NCI-H1048 (cell line): ENCODE measurements at places on chromosomes 6 and 20.

- no peak for DNase-seq
Measured at GRCh38 chr6:118740372-118740771, 89.0 kb upstream of the CEP85L start.

DNA sequence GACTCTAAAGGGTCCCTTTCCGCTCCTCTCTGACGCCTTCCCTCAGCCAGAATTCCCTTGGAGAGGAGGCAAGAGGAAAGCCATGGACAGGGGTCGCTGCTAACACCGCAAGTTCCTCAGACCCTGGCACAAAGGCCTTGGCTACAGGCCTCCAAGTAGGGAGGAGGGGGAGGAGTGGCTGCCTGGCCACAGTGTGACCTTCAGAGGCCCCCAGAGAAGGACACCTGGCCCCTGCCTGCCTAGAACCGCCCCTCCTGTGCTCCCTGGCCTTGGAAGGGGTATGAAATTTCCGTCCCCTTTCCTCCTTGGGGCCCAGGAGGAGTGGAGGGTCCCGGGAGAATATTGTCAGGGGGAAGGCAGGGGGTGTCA lies 2.7 kb downstream of the VEGFA start:
- no peak for DNase-seq

GRCh38 chr6:2666906-2667575 lies 83.7 kb downstream of the MYLK4 start:
- no peak for DNase-seq

DNA sequence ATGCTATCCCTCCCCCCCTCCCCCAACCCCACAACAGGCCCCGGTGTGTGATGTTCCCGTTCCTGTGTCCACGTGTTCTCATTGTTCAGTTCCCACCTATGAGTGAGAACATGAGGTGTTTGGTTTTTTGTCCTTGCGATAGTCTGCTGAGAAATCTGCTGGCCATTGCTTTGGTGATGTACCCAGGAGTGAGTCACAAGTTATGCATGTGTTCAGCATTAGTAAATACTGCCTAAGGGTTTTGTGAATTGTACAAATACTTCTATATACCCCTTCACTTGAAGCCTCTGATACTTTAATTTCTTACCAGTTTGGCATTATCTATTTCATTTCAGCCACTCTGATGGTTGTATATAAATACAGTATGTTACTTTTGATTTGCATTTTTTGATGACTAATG lies 711.3 kb upstream of the GJE1 start:
- DNase-seq = no peak

DNA sequence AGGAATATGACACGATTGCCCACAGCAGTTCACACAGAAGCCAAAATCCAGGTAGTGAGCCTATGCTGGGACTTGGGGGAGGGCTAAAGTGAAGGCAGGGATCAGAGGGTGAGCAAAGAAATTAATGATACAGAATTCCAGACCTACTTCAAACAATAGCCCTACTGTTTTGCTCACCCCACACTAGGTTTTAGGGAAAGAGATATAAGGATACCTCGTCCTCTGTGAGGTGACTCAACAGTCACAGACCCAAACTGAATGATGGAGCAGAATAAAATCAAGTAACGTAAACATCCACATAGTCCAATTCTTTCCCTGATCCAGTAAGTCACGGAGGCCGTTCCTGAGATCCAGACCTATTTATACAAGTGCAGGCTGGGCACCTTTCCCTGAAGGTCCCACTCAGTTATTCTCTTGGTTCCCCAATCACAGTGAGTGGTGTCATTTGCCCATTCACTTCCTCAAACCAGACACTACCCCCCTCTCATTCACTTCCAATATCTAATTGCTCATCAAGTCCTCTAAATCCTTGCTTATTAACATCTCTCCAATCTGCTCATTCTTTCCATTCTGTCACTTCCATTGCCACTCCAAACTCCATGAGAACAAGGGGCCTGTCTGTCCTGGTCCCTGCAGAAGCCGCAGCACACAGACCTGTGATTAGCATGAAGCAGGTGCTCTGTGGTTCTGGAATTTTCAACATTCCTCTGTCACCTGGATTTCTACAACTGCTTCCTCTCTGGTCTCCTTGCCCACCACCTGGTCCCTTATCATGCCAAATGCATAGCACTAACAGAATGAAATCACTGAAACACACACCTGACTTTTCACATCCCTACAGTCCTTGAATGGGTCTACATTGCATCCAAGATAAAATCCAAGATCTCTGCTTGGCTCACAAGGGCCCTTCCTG lies 55.9 kb downstream of the ATXN1 start:
- DNase-seq = no peak

DNA sequence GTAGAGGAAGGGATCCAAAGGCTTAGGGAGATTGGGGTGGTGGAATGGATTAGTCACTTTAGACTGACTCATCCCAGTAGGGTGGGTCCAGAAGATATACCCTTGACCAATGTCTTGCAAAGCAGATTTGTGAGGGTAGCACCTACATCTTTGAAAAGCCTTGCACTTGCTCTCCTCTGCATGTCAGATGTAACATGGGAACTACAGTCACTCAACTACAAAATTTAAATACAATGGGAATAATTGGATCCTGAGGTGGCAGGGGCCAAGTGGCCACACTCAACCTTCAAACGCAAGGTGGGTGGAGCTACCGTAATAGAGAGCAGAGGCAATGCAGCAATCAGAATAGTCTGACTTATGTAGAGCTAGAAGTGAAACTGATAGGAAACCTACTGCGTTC lies 71.2 kb downstream of the ME1 start:
- DNase-seq = no peak

GRCh38 chr6:129329678-129330077 lies 380.3 kb downstream of the ARHGAP18 start:
- DNase-seq = no peak

DNA sequence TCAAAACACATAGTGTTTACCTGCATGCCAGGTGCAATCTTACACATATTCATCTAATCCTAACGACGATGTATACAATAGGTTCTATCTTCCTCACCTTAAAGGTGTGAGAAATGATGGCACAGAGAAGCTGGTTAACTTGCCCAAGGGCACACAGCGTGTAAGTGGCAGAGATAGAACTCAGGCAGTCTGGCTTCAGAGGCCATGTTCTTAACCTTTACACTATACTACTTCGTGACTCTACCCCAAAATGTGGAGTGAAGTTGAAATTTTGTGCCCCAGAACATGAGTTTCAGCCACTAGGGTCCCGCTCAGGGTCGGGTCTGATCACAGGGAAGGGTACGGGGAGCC lies 584 bp downstream of the VPS52 start:
- no peak for DNase-seq

DNA sequence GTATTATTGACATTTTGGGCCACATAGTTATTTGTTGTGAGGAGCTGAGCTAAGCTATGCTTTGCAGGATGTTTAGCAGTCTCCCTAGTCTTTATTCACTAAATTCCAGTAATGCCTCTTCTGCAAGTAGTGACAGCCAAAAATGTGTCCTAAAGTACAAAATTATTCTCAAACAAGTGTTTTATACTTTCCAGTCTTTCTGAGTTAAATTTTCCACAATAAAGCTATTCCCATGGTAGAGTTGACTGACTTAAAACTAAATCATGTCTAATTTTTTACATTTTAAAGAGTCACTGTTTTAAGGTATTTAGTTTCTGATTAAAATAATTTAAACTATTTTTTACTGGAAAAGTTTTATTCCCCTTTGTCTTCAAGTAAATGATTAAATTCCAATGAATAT lies 717.8 kb upstream of the HS3ST5 start:
- DNase-seq = no peak

GRCh38 chr6:114430534-114431124 lies 87.8 kb upstream of the HS3ST5 start:
- DNase-seq = no peak

GRCh38 chr20:44066645-44067606 lies 120.1 kb downstream of the JPH2 start:
- no peak for DNase-seq

DNA sequence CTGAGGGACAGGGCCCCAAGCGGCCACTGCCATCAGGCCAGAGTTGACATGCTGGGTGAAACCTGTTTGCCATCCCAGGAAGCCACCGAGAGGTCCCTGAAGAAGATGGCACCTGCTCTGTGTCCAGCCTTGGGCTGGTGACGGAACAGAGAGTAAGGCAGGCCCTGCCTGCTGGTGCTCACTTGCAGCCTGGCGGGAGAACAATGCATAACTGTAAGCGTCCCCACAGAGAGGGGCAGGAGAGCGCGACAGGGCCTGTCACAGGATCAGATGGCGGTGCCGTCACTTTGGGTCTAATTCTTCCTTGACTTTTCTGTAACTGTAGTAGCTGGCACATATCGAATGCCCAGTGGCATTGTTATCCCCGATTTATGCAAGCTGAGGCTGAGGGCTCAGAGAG lies 29.0 kb upstream of the VSTM2L start:
- no peak for DNase-seq

- DNase-seq = no peak
Measured at GRCh38 chr6:12270551-12271230, 19.5 kb upstream of the EDN1 start.

- no peak for DNase-seq
Measured at GRCh38 chr6:11212664-11213063, 19.8 kb downstream of the NEDD9 start.

DNA sequence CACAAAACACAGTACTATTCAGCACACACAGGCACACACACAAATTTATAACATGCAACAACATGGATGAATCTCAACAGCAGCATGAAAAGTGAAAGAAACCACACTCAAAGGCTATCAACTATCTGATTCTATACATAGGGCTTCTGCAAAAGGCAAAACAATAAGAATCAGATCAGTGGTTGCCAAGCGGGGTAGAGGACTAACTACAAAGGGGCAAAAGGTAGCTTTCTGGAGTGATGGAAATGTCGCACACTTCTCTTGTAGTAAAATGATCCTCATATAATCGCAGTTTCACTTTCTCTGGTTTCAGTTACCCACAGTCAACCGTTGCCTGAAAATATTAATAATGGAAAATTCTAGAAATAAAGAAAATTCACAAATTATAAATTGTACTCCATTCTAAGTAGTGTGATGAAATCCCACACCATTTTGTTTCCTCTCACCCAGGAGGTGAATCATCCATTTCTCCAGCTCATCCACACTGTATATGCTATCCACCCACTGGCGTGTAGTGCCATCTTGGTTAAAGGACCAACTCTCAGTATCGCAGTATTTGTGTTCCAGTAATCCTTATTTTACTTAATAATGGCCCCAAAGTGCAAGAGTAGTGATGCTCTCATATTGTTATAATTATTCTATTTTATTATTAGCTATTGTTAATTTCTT lies 12.8 kb upstream of the PLN start:
- no peak for DNase-seq

DNA sequence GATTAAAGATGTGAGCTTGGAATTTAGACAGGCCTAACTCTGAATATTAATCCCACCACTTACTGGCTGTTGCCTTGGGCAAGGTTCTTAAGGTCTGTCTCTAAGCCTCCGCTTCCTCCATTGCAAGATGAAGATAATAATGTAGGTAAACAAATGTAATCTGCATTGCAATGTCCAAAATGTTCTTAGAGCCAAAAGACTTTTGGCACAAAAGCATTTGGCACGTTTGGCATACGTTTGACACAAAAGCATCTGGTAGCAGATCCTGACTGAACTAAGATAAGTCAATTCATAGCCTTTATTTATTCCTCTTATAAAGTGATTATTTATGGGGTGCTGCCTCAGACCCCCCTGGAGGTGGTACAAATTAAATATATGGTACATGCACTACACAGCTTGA lies 229.9 kb upstream of the STXBP5 start:
- DNase-seq = no peak

GRCh38 chr20:41340327-41341055 lies at the start of gene LPIN3:
TSS of gene LPIN3 (plus strand) at chr20:41340821. CDS start at chr20:41345804, 4,983 bp downstream.
- peak; percentile 11 for DNase-seq

DNA sequence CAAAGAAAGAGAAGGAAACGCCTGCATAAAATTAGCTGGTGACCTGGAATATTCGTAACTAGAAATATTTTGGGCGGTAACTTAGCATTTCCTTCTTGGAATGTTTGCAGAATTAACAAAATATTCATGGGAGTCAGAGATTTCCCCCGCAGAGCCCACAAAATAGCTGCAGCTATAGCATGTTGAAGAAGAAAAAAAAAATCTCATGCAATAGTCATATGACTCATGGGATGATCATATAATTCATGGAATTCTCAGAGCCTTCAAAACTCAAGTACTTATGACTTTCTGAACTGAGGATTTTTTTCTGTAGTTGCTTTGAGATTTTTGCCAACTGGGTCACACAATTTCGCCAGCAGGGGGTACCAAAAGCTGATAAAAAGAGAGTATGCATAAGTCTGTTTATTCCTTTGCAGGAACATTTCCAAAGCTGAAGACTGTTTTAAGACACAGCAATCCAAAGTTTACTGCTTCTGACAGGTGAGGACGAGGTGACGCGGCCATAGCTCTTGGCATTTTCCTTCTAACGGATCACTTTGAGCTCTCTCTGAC lies 586.0 kb upstream of the CHD6 start:
- no peak for DNase-seq

DNA sequence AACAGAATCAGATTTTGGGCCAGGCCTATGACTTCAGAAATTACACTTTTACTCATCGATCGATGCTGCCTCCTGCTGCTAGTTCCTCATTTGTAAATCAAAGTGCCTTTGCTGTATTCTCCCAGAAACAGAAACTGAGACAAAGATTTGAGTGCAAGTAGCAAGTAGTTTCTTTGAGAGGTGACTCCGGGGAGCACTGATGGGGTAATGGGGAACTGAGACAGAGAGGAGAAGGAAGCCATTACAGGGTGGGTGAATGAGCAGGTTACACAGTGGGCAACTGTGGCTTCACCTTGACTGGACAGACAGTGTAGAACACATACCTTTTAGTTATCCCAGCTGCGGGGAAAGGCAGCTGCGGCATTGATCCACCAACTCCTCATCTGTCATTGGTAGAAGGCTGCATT lies 9.7 kb upstream of the CD40 start:
- no peak for DNase-seq

DNA sequence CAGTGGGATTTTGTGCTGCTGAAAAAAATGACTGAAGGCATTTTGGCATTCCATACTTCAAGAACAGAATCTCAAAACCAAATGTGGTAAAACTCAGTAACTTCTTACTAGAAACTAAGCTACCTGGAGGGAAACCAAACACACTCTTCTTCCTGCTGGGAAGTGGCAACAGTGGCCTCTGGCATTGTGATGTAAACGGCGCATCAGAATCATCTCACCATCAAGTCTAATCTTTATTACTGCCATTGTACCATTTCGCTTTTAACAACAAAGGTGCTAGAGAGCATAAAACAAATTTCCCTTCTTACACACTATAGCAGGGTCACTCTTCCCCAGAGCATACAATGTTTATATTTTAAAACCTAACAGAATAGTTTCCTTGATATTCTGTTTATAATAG lies 101.6 kb upstream of the CEP162 start:
- no peak for DNase-seq

DNA sequence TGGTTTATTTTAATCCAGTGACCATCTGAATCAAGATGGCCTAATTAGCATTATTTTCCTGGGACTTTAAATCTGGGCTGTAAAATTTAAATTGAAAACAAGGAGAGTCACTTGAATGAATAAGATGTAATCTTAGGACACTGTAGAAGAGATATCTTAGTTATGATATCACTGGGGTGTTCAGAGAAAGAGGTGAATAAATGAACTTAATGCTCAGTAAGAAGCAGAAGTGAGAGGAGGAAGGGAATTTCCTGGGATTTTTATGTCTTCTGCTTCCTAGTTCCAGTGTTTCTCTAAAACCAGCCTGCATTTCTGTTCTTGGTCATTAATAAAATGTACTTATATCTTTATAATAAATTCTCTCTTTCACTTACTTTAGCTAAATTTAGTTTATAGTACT lies 136.8 kb upstream of the PTPRK start:
- DNase-seq = no peak
